ENCODE measurements at places on chromosomes 12 and 14. TPM values are rescaled to one million over a fixed set of nuclear protein-coding genes. Genes with fewer than 3 reads are reported as not detected.

GRCh38 chr14:52124791-52125684 lies 56.2 kb upstream of the NID2 start:
- peak; percentile 27 for DNase-seq

DNA sequence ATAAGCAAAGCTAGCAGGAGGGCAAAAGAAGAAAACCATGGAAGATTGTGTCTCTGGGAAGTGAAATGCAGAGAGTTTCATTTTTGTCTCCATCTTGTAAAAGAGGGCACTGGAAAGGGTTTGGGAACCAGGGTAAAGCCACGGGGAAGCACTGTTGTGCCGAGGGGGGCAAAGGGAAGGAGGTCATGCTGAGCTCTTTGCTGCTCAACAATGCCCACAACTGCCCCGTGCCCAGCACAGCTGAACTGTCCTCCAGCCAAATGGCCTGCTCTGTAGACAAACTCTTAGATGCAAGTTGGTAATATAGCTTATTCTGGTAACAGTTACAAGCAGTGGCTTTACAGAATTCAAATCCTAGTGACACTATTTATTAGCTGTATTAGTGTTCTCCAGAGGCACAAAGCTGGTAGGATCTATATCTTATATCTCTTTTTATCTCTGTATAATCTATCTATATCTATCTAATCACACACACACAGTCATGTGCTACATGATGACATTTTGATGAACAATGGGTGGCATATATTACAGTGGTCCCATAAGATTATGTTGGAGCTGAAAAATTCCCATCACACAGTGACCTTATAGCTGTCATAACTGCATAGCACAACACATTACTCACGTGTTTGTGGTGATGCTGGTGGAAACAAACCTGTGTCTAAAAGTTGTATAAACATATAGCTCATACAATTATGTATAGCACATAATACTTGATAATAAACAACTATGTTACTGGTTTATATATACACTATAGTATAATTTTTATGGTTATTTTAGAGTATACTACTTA lies 203.4 kb upstream of the DDHD1 start:
- no peak for DNase-seq

- no peak for DNase-seq
Measured at GRCh38 chr14:59085207-59085739, 103.2 kb upstream of the DAAM1 start.

DNA sequence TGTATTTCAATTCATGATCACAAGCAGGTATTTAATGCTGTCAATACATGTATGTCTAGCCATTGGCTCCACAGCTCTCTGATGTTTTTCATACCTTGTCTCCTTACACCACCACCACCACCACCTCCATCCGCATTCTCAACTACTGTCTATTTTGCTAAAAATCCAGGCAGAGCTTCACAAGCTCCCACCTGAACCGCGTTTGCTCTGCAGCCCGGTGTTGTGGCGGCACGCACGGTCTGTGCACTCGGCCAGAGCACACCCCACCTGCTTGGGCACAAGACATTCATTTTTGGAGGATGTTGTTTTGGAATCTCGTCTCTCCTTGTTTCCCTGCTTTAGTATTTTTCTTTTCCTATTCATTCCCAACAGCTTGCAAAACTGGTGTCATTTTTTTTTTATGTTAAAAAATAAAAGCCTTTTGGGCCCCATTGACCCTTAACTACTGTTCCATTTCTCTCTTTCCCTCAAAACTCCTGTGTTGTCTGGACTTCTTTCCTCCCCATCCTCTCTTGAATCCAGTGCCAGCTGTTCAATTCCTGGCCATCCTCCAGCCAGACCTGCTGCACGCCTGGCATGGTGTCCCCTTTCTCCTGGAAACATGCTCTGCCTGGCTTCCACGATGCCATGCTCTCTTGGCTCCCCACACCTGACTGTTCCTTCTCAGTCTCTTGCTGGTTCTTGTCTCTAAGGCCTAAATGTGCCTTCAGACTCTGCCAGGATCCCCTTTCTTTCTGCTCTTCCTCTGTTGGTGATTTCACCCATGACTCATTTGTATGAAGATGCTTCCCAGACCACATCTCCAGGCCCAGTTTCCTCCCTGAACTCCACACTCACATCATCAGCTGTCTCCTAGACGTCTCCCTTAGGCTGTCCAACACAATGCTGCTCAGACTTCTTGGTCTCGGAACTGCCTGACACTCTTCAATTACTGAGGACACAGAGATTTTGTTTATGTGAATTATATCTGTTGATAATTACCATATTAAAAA lies 37.9 kb downstream of the PIWIL1 start:
- DNase-seq: peak; percentile 11

DNA sequence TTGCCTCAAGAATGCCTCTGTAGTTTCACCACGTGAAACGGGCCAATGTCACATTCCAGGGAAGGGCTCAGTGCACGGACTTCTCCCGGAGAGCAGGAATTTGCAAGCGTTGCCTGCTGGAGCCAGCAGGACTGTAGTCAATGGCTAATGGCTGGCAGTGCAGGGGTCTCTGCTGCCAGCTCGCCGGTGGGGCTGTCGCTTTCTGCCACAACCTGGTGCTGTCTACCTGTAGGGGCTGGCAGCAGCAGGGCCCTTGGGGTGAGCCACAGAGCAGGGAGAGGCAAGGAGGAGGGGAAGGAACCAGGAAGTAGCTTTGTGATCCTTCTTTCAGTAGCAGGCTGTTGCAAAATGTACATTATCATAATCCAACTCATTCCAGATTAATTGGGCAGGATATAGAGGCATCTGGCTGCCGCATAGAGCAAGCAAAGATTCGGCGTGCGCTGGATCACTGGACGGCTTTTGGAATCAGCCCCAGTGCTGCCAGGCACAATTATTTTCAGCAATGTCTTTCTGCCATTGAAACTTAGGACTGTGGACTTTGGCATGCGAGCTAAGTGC lies 114.1 kb downstream of the PAPOLA start:
- DNase-seq: no peak

- DNase-seq: no peak
Measured at GRCh38 chr12:23640754-23641153, 308.7 kb downstream of the SOX5 start.

- DNase-seq: no peak
Measured at GRCh38 chr12:120740871-120741270, 15.2 kb downstream of the ACADS start.

The MORN3 gene
- 0.64 TPM for polyA plus RNA-seq

The RGS6 gene
- polyA plus RNA-seq: 7.8 TPM

GRCh38 chr12:118347916-118348315 lies 24.8 kb downstream of the TAOK3 start:
- DNase-seq: no peak

DNA sequence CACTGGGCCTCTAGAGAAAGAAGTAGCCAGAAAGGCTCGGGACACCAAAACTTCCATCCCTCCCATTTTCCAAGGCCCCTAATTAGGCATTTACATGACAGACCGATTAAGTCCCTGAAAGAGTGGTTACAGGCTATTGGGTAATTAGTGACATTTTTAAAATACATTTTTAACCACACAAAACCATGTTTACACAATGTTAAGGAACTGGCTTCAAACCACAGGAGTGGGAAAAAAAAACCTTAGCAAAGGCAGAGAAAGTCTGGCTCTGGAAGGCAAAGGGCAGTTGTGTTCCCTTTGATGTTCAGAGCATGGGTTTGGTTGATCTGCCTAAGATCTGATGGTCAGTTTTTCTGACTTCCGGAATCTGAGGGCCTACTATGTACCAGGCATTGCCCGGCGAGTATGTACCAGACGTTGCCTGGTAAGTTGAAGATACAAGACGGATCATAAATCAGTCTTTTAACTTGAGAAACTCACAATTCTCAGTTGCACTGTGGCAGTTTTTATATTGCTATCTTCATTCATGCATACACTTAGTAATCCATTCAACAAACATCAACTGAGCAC lies 576.5 kb downstream of the MED13L start:
- DNase-seq: no peak
